ENCODE measurements at places on chromosomes 7 and 10.

DNA sequence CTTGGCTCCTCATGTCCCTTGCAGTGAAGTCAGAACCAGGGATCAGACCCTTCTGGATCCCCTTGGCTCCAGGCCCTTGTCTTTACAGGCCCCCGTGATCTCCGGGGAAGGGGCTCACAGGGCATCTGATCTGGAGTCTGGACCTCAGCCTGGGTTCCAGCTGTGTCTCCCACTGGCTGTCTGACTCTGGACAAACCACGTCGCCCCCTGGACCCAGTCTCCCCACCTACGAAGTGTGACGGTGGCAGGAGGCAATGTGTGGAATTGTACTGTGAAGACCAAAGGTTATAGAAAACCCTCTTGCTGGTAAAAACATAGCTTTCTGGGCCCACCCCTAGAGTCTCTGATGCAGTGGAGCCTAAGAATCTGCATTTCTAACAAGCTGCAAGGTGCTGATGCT lies 15.5 kb upstream of the C10orf71 start:
- no peak for DNase-seq

DNA sequence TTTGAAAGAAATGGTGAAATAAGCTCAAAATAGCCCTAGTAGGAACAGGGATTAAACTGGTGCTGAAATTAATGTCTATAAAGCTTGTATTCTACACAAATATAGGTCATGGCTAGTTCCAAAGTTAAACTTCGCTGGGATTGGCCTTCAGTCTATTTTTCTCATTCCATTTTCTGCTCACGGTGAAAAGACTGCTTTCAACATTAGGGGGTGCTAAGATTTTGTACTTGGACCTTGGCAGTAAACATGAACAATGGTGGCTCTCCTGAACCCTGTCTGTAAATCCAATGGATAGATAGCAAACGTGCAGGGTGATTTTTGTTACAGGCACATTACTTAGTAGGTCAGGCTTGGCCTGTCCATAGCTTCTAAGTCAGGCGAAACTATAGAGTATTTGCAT lies 36.0 kb upstream of the RSU1 start:
- no peak for DNase-seq

- DNase-seq: no peak
Measured at GRCh38 chr10:25701652-25702051, 232.4 kb upstream of the MYO3A start.

DNA sequence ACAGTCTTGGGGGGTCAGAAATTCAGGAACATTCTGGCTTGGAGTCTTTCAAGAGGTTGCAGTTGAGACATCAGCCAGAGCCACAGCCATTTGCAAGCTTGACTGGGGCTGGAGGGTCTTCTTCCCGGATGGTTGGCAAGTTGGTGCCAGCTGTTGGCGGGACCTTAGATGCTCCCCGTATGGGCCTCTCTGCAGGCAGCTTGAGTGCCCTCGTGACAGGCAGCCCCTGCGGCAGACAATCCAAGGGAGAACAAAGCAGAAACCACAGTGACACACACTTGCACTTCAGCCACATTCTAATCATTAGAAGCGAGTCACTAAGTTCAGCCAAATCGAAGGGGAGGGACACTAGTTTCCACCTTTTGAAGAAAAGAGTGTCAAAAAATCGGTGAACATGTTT lies 59.4 kb upstream of the MXI1 start:
- no peak for DNase-seq

- no peak for DNase-seq
Measured at GRCh38 chr7:17058568-17058967, 176.8 kb upstream of the AGR3 start.

DNA sequence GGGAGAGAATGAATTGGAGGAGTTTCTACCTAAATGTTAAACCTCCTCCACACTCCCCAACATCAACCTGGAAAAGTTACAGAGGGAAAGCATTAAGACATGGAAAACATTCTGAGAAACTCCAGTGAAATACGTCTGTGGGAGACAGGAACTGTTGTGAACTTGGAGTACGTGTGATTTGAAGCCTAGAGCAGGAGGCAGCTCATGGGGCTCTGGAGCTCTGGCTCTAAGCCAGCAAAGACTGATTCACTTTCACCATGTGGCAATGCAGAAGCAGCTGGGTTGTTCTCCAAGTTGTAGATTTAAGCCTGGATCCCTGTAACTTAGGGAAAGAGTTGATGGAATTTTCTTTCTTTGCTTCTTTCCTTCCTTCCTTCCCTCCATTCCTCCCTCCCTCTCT lies 503.2 kb downstream of the NRG3 start:
- peak; percentile 29 for DNase-seq

- no peak for DNase-seq
Measured at GRCh38 chr10:99528494-99529441, 4.0 kb upstream of the NKX2-3 start.

GRCh38 chr10:89368129-89368528 lies 9.7 kb upstream of the IFIT1B start:
- no peak for DNase-seq

- DNase-seq: no peak
Measured at GRCh38 chr10:34475786-34476185, 339.3 kb downstream of the PARD3 start.

DNA sequence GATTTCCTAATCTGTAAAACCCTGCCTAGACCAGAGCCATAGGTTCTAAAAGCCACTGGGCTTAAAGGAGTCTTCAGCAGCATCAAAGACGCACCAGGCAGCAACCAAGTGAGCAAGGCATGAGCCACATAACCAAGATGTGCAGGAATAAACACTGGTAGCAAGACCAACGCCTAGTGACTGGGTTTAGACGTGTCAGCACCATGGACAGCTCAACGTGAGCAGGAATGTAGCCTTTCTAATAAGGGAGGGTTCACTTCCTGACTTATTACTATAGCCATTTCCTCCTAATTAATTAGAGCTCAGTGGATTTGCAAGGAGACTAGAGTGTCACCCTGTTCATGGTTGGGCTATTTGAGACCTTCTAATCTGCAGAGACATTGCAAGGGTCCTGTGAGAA lies 223.7 kb downstream of the LHFPL3 start:
- peak; percentile 27 for DNase-seq

DNA sequence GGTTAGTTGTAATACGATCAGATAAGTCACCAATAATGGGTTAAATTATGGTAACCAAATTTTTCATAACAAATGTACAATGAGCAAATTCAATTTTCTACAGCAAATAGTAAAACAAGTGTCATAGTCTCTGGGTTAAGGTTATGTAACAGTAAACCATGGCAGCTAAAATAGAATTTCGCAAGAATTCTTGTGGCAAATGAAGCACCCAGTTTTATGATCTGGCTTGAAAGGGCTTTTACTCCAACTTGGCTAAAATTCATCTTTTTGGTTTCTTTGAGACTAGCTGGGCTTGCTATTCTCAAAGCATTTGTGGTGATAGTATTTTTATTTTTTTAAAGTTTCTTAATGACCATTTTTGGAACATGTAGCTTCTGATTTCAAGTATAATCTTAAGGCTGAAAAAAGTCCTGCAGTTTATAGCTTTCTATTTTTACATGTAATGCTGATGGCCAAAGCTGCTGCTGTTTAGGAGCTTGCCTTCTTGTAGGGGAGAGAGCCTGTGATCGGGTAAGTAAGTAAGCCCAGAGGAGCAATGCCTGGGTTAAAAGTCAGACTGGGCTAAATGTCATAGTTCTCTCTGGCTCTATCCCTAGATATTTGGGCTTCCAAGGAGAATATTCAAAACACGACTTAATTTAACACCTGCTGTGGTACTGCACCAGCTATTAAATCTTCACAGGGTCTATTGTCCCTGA lies 55.5 kb upstream of the SYPL1 start:
- no peak for DNase-seq

DNA sequence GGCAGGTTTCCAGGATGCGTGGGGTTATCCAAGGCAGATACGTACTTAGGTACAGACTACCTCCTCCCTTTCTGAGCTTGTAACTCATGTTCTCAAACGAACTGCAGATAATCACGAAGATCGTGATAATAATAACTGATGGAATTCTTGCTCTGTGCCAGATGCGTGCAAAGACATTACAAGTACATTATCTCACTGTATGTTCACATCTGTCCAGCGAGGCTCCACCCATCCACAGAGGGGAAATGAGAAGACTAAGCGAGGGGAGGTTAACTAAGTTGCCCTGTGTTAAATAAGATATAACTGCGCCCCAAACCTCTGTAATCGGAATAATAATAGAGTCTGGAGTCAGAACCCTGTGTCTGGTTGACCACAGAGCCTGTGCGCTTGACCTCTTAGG lies 1.9 kb downstream of the GALNT17 start:
- DNase-seq: no peak

DNA sequence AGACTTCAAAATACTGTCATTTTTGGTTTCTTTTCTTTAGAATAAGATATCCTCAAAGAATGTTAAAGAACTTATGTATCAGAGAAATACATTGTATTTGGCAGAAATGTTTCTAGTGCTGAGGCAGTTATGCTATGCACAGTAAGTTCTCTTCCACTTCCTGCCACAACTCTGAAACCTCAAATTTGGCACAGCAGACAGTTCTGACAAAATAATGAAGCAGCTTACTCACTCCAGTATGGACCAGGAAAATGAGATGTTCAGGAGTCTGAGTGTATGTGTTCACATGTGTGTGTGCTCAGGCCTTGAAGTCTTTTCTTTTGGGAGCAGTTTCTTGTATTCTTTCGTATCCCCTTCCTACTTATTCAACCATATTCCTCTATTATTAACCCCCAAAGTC lies 197.0 kb upstream of the AGK start:
- no peak for DNase-seq

GRCh38 chr7:71019706-71020105 lies 112.2 kb upstream of the GALNT17 start:
- peak; percentile 59 for DNase-seq

DNA sequence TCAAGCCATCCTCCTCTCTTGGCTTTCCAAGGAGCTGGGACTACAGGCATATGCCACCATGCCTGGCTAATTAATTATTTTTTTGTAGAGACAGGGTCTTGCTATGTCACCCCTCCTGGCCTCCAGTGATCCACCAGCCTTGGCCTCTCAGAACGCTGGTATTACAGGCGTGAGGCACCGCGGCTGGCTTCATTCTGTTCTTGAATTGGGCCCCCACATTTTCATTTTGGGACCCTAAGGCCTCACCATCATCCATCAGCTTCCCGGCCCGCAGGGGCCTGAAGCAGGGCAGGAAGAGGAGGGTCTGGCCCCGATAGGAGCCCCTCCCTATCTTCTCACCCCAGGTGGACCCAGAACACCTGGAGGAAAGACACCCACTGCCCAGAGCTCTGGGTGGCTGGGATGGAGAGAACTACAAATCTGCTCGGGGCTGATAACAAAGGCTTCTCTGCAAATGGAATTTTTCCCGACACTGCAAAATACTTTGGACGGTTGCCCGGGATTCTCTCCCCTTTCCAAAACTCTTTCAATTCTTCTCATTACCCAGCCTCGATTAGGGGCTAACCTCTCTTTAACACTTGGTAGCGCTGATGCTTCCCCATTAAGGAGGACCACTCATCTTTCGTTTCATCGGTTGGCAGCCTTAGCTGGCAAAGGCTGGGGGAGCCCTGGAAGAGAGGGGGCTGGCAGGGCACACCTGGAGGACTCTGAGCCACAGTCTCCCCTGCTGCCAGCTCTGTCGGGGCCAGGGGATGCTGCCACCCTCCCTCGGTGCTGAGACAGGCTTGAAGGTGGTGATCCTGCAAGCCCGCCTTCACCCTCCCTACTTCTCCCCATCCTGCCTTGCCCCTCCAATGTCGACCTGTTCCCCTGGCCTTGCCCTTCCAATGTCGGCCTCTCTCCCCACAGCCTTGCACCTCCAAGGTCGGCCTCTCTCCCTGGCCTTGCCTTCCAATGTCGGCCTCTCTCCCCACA lies 81.0 kb upstream of the GNA12 start:
- DNase-seq: no peak

GRCh38 chr10:6866757-6867156 lies 286.7 kb upstream of the PRKCQ start:
- no peak for DNase-seq

DNA sequence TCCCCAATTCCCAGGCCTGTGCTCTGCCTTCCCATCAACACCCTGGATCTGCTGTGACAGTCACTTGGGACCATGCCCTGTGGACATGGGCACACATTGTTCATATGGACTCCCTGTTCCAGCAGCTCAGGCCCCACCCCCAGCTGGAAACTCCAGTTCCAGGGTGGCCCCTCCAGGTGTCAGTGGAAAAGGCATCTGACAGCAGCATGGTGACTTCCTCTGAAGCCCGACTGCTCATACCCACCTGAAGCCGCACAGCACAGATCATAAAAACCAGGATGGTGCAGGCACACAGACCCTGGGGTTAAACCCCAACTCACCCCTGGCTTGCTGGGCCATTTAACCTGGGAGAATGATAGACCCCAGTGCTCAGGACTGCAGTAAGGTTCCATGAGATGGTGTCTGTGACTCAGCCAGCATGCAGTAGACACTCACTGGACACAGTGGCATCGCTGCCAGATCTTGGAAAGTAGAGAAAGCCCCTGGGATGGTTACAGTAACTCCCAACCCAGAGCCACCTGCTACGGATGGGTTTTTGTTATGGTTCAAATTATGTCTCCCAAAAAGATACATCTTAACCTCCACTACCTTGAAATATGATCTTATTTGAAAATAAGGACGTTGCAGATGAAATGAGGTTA lies 72.6 kb upstream of the NANOS1 start:
- DNase-seq: no peak

- no peak for DNase-seq
Measured at GRCh38 chr10:65565246-65565645, 1360.6 kb upstream of the LRRTM3 start.

DNA sequence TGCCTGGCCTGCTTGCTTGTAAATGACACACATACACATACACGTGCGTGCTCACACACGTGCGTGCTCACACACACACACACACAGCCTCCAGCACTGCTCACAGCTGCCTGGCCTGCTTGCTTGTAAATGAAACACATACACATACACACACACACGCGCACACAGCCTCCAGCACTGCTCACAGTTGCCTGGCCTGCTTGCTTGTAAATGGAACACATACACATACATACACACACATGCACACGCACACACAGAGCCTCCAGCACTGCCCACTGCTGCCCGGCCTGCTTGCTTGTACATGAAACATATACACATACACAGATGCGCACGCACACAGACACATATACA lies 397.2 kb downstream of the PLXNA4 start:
- DNase-seq: no peak

- DNase-seq: no peak
Measured at GRCh38 chr7:132943645-132944044, 138.2 kb downstream of the CHCHD3 start.

- no peak for DNase-seq
Measured at GRCh38 chr7:98250789-98251188, 1.2 kb downstream of the TECPR1 start.

DNA sequence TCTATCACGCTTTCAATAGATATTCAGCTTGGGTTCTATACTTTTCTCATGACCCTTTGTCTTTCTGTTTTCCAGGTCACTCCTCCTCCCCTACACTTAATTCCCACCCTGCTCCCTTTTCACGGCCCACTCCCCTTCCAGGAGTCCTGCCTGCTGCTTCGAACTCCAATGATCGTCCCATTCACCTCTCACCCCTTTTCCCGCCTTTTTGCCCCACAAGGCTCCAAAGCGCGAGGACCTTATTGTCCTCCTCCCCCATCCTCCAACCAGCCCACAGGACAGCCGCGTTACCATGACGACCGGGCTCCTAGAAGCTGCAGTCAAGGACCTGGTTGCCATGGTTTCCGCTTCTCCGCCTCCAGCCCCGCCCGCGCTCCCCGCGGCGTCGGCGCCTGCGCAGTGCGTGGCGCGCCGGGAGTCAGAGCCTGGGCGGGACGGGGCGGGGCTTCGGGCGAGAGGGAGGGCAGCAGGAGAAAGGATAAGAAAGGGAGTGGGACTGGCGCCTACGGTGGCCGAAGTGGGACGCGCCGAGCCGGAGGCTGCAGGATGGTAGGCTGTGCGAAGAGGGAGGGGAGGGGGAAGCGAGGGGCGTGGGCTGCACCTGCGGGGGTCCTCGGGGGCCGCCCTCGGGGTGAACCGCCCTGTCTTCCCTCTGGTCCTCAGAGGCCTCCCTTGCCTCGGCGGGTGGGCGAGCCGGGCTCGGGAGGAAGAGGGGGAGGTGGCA lies at the start of gene AP1S1:
Gene AP1S1 (plus strand): TSS at position 508 of the 724 bp plus-strand sequence. CDS start 39 bp downstream, at position 547.
- peak; percentile 94 for DNase-seq

All from uterus (tissue), 4 donors.